NCI-H526 (cell line): ENCODE measurements at places on chromosomes 1 and 21.

- no peak for DNase-seq
These were observed 43.8 kb downstream of the GLIS1 start for GRCh38 chr1:53695116-53695515.

- no peak for DNase-seq
These were observed 25.0 kb downstream of the UBE4B start for GRCh38 chr1:10057796-10058195.

- no peak for DNase-seq
These were observed 400.4 kb upstream of the PLXNA2 start for GRCh38 chr1:208644401-208645160.

- DNase-seq, result no peak
These were observed 28.3 kb downstream of the GPR157 start for GRCh38 chr1:9100471-9101043.

DNA sequence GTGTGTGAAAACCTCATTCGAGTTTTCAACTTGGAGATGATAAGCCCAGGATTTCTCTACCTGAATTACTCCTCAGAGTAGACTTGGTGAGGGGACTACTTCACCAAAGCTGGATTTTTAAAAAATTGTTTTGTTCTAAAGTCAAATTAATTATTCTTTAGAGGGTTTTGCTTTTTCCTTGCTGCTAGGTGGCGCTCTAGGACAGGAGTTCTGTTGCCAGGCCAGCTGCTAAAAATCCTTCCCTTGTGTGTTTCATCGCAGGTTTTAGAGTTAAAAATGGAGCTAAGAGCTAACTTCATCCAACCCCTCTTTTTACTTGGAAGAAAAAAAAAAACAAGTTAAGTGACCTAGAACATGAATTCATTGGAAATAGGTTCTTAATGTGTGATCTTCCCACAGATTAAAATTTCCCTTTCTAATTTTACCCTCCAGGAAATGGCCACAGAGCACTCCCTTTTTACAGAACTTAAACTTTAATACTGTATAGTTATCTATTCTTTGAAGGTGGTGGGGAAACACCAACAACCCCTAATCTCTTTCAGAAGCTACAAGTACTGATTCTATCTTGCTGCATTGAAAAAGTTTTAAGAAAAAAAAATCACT, 36.7 kb upstream of the FAM163A start:
- DNase-seq, result peak; percentile 92

DNA sequence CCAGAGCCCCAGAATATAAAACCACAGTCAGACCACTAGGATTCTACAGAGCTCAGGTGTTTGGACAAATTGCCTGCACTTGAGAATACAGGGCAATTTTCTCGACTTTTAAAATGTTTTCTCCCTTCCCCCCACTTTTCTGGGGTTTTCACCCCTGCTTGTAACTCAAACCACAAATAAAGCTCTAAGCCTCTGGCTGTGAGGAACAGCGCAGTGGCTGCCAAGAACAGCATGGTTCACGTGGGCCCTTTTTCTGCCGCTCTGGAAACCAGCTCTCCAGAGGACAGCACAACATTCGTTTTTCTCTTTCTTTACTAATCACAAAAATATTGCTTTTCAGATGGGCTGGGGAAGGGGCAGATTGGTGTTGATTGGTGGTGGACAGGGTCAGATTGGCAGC, 102.2 kb upstream of the JUN start:
- no peak for DNase-seq

GRCh38 chr1:20429296-20429695, 56.7 kb downstream of the CAMK2N1 start:
- DNase-seq, result no peak

GRCh38 chr1:25904943-25905679, 1.1 kb downstream of the STMN1 start:
- peak; percentile 97 for DNase-seq

GRCh38 chr1:195828325-195828724, 779.9 kb downstream of the KCNT2 start:
- DNase-seq, result no peak

- DNase-seq, result peak; percentile 15
These were observed 15.6 kb upstream of the ACADM start for GRCh38 chr1:75708910-75709309.

- no peak for DNase-seq
These were observed 219.7 kb downstream of the NFIA start for GRCh38 chr1:61301824-61302657.

DNA sequence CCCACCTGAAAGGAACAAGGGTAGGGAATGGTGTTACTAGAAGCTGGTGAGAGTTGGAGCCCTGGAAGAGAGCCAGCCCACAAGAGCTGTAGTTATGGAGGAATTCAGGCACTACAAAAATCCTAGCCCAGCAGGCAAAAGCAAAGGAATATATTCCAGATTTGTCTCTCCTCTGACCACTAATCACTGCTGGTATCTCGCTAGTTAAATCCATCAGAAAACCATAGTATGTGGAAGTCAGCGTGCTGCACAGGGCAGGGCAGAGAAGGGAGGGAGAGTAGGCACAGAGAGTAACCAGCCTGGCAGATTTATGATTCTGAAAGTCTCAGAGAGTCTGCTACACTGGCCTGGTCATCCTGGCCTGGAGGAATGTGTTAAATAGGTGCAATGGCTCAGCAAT, 88.6 kb downstream of the SELENOF start:
- no peak for DNase-seq

DNA sequence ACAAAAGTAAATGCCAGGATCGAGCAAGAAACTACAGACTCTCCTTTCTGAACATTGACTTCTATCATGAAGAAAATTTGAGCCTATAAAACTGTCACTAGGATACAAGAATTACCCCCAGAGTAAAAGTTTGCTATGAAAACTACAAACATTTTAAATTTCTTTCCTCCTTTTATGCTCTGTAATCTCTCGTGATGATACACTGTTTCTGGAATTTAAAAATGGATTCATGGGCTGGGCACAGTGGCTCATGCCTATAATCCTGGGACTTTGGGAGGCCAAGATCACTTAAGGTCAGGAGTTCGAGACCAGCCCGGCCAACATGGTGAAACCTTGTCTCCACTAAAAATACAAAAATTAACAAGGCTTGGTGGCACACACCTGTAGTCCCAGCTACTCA, 181.3 kb downstream of the ZNF281 start:
- no peak for DNase-seq

- no peak for DNase-seq
These were observed 48.7 kb upstream of the SLC19A1 start for GRCh38 chr21:45590726-45591618.

GRCh38 chr1:6251233-6251632, 7.3 kb downstream of the HES3 start:
- no peak for DNase-seq

- no peak for DNase-seq
These were observed 152.0 kb downstream of the KIF26B start for GRCh38 chr1:245306628-245307410.

DNA sequence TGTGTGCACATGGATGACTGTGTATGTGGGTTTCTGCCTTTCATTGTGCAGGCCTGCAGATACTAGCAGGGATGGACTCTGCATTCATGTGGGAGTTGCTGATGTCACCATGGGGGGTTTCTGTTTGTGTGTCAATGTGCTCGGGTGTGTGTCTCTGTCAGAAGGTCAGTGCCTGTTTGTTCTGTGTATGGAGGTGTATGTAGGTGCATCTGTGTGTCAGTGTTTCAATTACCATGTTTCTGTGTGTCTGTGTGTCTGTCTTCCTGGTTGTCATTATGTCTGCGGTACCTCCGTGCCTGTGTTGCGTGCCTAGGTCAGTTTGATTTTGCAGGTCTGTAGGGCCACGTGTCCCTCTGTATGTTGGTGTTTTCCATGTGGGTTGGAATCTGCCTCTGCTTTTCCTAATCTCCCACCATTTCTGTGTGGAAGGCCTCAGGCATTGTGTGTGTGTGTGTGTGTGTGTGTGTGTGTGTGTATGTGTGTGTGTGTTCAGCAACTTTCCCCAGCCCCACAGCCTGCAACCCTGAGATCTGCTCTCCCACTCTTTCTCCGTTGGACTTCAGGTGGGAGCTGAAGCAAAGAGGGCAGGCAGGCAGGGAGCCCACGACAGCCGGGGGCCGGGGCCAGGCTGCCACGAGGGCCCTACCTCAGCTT, 36.7 kb upstream of the WASF2 start:
- peak; percentile 63 for DNase-seq

DNA sequence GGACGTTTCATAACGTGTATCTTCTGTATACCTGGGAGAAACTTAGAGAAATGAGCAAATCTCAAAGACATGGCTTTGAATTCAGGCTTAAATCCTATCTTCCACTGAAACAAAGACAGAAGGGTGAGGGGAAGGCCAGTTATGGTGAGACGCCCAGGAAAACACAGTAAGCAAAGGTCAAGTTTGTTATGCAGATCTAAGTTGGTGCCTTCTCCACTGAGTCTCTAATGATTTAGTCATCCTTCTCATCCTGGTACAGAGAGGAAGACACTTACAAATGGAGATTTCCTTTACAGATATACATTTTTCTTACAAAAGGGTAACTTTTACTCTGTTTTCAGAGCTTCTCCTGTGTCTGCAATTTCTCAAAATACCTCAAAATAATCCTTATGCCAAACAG, 64.4 kb downstream of the MAP3K7CL start:
- no peak for DNase-seq
